ENCODE measurements at places on chromosomes 6 and 20.

DNA sequence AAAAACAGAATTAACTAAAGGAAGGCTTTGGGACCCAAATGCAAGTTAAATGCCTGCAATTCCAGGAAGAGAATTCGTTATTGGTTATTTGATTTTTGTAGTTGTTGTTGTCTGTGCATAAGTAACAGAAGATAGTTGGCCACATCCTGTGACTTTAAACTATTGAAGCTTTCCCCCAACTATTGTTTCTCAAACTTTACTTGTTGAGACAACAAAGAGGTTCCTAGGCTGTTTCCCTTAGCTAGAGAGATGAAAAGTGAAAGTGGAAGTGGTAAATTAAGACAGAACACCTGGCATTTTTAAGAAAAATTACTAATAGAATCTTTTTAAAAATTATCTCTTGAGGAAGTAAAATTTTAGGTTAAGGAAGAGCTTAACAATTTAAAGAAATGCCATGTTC is 525.2 kb downstream of the PKHD1 start:
- DNase-seq = no peak

DNA sequence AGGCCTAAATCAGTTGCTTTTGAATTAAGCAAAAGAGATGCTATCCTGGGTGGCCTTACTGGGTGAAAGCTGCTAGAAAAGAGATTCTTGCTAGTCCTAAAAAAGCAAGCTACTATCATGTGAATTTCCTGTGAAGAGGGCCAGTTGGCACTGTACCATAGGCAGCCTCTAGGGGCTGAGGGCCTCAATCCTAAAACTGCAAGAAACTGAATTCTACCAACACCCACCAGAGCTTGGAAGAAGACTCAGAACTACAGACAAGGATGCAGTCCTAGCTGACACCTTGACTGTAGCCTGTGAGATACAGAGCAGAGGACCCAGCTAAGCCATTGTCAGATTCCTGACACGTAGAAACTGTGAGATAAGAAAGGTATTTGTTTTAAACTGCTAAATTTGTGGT is 24.5 kb downstream of the CLIC5 start:
- no peak for DNase-seq

- no peak for DNase-seq
These were observed 10.6 kb upstream of the IFT52 start for GRCh38 chr20:43579861-43580793.

DNA sequence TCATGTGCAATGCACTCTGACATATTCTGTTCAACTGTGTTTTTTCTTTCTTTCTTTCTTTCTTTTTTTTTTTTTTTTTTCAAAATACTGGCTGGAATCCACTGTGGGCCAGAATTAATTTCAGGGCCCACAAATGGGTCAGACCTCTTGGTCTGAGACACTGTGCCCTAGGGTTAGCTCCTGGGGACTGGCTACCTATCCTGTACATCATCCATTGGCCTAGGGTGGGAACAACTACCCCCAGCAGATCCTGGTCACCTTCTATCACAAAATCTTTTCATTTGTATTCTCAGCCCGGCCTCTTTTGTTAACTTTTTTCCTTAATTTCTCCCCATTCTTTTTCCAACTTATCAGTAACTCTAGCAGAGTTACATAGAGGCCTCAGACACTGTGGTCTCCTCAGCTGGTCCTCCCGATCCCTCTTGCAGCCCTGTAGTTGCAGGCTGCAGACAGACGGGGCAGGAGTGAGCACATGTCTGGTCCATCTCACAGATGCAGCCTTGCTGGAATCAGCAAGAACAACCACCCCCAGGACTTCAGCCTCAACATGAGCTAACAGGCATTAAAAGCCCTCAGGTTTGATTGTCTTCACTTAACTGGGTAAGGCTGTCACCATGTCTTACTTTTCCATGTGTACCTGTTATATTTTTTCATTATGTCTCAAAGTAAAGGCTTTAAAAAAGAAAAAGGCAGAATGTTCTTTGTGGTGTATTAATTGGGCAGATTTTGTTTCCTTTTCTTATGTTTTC is 41.3 kb downstream of the TXLNB start:
- DNase-seq = peak; percentile 58

DNA sequence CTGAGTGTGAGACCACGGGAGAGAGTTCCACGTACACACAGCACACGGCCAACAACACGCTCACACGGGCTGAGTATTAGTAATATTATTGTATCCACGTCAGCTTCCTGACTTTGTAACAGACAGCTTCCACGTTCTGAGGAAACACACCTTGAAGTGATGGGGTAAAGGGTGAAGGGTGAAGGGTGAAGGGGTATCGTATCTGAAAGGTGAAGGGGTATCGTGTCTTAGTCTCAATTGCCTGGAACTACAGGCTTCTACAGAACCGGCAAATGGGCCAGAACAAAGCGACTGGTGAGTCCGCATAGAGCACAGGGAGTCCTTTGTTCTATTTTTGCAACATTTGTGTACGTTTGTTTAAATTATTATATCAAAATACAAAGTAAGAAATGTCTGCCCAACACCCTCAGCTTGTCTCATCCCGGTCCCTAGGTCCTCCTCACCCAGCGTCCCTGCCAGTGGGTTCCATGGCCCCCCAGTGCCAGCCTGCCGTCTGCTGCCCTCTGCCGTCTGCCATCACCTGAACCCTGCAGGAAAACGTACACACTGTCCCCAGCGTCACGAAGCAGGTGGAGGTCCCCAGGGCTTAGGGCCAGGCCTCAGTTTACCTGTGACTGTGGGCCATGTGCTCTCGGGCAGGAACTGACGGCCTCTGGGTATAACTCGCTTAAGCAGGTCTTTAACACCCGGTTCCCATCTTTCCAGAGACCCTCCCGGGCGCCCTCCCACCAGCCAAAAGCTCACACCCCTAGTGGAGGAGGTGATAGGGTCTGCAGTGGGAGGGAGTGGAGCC is 4.4 kb upstream of the HELZ2 start:
- DNase-seq = no peak

DNA sequence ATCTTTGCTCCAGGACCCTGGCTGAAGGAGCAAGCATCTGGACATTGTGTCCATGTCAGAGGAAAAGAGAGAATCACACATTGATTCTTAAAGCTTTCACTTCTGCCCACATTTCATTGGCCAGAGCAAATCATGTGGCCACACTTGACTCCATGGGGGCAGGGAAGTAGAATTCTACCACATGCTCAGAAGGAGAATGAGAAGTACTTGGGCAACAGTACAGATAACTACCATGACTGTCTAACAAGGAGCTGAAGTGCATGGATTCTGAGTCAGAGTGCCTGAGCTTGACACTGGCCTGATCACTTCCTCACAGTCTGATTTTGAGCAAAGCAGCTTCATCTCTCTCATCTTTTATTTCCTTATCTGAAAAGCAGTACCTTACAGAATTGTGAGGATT is 38.6 kb downstream of the GHRH start:
- no peak for DNase-seq

GRCh38 chr6:7323074-7323473 is 10.1 kb upstream of the SSR1 start:
- no peak for DNase-seq

GRCh38 chr20:57621421-57622200 is 1.4 kb upstream of the ZBP1 start:
- no peak for DNase-seq

DNA sequence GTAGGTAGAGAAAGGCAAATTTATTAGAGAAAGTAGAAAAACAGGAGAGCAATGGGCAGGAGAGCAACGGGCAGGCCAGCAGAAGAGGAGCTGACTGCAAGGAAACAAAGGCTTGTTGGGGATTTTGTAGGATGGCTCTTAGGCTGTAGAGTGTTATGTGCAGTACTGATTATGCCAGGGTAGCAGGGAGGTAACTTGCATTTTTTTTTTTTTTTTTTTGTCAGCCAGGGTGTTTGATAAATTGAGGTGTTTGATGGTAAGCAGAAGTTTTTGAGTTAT is 36.2 kb upstream of the IER3 start:
- DNase-seq = no peak

DNA sequence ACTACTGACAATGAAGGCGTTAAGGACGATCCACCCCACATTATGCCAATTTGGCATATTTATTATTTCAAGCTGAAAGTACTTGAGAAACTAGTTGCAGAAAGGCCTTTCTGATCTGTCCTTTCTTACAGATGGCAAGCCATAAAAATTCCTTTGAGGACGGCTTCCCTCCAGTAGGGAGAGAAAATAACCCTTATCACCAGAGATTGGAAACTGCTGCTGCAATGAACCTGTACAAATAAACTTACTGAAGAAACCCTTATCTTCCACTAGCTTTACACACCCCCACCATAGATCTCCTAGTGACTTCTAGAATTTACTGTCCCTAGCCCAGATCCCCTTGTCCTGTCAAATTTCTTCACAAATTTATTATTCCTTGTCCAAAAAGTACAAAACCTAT is 105.2 kb downstream of the MAP7 start:
- DNase-seq = no peak

DNA sequence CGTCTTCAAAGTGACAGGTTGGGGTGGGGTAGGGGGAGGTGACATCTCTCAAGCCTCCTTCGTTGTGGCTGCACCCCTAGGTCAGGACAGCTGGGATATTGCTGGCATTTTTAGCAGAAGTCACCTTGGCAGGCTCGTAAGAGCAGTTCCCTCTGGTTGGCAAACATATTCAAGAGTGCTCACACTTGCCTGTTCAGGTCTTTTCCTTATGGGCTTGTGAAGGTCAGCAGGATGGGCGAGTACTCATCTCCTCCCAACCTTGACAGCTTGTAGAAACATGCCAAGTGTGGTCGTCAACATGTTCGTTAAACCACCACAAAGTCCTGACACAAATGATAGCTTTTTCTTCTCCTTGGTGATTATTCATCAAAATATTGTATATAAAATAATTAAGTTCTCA is 113.6 kb downstream of the HDGFL1 start:
- DNase-seq = no peak

- peak; percentile 25 for DNase-seq
These were observed 28.3 kb upstream of the KIF3B start for GRCh38 chr20:32249030-32249738.

DNA sequence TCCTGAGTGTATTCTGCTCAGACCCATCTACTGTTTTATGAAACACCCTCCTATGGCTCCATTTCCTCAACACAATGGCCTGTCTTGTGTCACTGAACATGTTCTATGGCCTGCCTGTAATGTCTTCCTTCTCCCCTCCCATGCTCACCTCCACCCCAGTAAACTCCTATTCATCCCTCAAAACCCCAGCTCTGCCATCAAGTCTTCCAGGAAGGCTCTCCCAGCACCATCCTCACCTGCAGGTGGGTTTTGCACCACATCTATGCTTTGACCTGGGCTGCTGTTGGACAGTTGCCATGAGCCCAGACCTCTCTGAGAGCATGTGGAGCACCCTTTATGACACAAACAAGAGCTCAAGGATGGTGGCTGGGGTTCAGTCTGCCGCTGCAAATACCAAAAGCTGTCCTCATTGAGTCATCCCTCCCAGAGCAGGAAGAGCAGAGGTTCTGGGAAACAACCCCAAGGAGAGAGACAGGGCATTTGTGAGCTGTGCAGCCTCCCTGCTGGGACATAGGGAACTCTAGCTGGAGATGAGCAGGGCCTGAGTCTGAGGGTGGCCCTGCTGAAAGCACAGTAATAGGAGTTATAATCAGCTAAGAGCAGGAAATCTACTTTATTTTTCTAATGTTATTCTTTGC is 93.8 kb upstream of the CD93 start:
- no peak for DNase-seq

GRCh38 chr20:37969949-37970855 is 63.1 kb downstream of the TTI1 start:
- DNase-seq = no peak

DNA sequence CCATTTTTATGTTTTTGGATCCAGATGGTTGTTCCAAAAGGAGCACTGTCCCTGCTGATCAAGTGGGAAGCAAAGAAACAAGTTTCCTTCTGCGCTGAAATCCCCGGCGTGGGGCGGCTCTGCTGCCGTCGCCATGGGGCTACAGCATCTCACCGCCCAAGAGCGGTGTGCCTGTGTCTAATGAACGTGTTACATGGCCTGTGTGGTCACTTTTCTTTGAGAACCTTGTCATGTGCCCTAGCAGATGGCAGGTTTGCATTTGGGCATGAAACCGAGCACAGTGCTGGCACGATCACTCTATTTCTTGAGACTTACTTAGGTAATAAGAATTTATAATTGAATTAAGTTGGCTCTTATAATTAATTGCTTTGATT is 51.9 kb downstream of the ZDHHC14 start:
- DNase-seq = no peak

GRCh38 chr6:73644941-73645591 is 8.7 kb downstream of the SLC17A5 start:
- DNase-seq = no peak

GRCh38 chr20:45011108-45011526 is 44.8 kb downstream of the STK4 start:
- DNase-seq = no peak

DNA sequence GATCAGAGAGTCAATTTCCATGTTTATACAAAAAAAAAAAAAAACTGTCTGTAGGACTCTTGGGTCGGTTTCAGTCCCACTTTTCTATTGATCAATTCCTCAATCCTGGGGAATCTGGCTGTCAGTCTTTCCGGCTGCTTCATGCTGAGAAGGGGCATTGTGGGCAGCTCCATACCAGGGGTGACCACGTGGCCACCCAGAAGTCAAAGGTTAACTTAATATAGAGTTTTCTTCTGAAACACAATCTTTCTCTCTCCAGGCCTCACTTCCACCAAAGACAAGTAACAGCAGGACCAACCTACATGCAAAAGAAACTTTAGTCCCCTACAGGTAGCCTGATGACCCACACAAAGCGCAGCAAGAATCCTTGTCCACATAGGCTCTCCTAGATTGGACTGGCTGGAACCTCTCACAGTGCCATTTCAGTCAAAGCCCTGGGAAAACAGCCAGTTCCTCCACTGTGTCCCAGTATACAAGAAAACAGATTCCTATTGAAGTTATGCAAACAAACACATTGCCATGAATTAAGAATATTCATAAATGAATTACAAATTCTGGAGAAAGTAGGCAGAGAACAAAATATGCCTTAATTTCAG is 18.5 kb upstream of the SERPINB9 start:
- DNase-seq = peak; percentile 2

DNA sequence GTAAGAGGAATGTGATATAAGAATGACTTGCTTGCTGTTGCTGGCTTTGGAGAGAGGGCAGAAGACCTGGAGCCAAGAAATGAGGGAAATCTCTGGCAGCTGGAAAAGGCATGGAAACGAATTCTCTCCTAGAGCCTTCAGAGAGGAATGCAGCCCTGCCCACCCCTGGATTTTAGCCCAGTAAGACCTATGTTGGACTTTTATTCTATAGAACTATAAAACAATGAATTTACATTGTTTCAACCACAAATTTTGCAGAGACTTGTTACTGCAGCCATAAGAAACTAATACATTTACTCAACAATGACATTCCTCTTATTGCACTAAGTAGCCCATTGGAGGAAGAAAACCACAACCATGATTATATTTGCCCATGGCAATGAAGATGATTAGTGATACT is 39.5 kb upstream of the PREP start:
- DNase-seq = no peak

- no peak for DNase-seq
These were observed 587 bp downstream of the PDSS2 start for GRCh38 chr6:107458672-107459282.

DNA sequence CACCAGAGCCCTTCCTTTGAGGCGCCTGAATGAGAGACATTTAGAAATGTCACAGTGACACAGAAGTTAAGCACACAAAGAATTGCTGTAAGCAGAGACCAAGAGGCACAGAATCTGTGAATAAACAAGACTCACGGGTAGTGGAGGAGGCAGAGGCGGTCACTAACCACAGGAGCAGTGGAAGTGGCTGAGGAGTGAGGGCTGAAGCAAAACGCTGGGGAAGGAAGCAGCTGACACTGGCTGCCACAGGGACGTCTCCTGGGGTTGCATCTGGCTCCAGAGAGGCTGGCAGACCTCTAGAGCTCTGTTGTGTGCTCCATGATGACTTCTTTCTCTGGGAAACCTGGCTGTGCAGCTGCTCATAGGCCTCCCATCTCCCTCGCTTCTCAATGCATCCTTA is 65.0 kb upstream of the SLC2A12 start:
- DNase-seq = no peak

GRCh38 chr6:134372603-134373281 is 54.8 kb upstream of the SGK1 start:
- no peak for DNase-seq

Measured in activated T-cell treated with anti-CD3 and anti-CD28 coated beads, Interleukin-2, amount 50 U/mL, for 1 hour (primary cell).